Fibroblast of lung (primary cell): ENCODE measurements at places on chromosomes 7 and 10.

DNA sequence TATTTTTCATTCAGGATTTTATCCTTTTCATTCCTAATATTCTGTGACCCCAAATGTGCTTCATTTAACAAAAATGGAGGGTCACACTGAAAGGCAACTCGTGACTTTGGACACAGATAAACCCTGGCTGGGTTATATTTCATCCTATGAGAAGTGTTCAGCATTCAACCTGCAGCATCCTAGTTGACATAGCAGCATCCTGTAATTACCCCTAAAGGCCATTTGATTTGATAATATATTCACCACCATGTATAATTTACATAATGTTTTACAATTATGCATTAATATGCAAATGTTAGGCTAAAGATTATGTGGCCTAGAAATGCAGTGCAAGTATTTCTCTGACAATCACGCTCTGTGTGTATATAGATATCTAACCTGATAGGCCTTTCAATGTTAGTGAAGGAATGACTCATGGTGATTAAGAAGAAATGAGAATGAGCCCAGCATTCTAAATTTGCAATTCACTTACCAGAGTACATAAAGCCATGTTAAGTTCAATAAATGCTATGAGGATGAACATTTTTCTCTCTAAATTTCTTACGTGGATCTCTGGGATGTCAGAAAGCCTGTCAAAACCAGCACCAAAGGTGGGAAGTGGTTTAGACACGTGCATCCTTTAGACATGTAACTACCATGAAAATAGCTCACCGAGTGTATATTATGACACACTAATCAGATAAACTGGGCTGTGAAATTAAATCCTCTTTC is 337.7 kb upstream of the AOAH start:
- no peak for DNase-seq

- DNase-seq = peak; percentile 88
These were observed 160.4 kb downstream of the KIF20B start for GRCh38 chr10:89861584-89862301.

DNA sequence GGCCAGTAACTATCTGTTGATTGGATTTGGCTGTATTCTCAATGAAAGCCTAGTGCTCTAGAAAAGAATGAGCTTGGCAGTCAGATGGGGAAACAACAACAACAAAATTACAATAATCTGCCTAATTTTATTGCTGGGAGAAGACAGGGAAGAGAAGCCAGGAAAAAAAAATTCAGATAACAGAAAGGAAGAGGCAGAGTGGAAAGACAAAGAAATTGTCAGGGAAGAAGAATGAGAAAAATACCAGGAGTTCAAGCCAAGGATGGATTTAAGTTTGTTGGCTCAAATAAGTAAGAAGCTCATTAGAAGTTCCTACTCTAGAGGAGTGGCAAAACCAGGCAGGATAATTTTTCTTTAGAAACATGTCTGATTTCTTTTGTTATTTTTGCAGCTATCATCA is 45.9 kb upstream of the PRKG1 start:
- no peak for DNase-seq

- DNase-seq = peak; percentile 64
These were observed 16.1 kb downstream of the USP6NL start for GRCh38 chr10:11595395-11595692.

DNA sequence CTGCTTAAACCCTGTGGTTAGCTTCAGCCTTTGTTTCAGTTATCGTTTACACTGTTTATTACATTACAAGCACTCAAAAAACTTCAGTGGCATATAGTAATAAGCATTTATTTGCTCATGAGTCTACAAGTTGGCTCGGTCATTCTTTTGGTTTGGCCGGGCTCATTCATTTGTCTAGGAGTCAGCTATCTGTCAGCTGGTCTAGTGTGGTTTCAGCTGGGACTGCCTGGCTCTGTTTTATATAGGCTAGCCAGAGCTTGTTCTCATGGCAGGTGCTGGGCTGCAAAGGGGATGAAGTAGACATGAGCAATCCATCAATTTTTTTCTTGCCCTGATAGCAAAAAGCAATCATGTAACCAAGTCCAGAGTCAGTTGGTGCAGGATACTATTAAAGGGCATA is 103.6 kb downstream of the MKLN1 start:
- peak; percentile 51 for DNase-seq

DNA sequence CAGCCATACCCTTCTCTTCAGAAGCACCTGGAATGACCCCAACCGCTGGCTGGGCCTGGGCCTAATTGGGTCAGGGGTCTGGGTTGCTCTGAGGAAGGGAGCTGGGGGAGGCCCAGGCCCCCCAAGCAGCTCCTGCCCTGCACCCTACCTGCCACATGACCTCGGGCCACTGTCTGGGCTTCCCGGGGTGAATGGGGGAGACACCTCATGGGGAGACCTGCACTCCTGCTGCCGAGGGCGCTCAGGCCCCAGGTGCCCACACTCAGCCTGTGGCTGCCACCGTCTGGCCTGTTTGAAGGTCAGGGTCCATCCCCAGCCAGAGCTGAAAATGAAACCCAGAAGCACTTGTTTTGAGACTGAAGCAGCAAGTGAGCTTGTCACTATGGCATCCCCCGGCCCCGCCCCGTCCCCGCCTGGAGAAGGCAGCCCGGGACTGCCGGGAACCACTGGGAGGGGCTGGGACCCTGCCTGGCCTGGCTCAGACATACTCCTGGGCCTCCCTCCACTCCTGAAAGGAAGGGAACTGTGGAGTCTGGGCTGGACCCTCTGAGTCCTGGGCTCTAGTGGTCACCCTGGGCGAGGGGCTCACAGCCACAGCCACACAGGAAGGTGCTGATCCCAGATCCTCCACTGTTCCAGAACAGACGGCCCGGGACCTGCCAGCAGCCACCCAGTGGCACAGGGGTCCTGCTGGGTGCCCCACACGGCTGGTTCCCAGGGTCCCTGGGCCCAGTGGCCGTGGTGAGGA is 7.4 kb upstream of the MICALL2 start:
- peak; percentile 62 for DNase-seq

DNA sequence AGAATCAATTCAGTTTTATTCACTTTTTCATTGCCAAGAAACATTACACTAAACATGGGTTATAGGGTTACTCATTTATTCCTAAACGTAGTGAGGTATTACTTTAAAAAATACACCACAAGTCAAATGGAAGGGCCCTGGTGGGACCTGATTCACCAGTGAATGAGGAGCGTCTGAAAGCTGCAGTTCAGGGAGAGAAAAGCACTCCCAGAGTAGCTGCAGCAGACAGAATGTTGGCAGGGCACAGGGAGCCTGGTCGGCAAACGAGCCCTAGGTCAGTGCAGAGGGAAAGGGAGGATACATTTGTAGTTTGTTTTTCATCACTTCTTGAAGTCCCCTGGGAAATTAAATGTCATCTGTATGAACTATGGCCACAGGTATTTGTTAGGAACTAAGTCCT is 361.7 kb upstream of the ETV1 start:
- no peak for DNase-seq

GRCh38 chr10:132865851-132866600 is 76.3 kb downstream of the CFAP46 start:
- DNase-seq = no peak

DNA sequence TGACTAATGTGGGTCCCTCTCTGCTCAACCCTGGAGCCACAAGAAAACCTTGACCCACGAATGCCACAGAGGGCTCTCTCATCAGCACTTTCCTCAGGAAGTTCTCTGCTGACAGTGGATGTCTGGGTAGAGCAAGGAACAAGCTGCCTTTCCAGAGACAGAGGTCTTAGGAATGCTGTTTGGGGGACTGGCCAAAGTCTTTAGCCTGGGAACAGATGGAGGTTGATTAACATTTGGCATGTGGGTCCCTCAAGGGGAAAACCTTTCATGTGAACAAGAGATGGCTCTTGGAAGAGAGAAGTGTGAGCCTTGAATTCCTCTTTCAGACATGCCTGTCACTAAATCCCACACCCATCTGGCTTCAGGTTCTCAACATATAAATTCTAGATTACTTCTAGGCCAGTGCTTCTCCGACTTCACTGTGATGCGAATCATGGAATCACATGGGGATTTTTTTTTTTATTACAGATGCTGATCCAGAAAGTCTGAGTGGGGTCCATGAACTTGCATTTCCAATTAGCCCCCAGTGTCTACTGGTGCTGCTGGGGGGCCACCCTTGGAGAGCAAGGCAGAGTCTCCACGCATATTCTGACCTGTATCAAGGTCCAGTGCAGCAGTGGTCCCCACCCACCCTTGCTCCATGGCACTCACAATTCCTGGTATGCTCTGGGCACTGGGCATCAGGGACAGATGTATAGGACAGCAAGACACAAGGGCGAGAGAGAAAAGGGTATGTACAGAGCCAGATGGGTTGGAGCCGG is 360.4 kb downstream of the CXCL12 start:
- no peak for DNase-seq

DNA sequence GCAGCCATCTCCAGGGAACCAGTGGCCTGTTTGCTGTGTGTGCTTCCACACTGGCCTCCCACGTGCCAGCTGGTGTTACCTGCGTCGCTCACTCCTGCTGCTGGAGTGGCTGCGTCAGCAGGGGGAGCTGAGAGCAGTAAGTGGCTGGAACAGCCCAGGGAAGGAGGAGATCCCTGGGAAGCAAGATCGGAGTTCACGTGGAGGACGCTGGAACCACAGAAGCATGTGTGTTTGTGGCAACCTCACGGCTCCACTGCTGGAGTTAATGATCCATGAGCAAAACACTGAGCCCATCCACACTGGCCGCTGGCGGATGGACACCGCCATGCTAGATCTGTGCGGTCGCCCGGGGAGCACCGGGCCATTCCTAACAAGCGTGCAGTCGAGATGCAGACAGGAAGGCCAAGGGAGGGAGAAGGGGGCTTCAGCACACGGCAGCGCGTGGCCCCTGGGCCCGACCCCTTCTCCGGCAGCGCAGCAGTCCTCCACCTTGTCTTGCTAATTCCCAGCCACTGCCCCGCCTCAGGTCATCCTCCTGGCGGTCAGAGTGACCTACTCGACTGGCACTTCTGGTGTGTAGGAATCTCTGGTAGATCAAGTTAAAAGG is 68.5 kb upstream of the EEPD1 start:
- peak; percentile 77 for DNase-seq

DNA sequence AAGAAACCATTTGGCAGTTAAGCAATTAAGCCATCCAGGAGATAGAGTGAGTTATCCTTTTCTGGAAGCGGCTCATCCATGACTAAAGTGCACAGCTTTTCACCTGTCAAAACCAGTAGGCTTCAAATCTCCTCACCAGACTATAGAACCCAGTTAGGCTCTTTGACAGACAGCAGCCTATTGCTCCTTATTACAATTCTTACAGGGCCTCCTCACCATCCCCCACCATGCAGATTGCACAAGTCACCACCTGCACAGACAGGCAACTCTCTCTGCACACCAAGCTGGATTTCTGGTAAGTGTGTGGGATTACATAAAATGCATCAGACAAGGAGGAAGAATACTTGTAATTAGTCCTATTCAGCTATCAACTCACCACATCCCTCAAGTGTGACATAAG is 301.6 kb downstream of the SNX13 start:
- DNase-seq = peak; percentile 64

DNA sequence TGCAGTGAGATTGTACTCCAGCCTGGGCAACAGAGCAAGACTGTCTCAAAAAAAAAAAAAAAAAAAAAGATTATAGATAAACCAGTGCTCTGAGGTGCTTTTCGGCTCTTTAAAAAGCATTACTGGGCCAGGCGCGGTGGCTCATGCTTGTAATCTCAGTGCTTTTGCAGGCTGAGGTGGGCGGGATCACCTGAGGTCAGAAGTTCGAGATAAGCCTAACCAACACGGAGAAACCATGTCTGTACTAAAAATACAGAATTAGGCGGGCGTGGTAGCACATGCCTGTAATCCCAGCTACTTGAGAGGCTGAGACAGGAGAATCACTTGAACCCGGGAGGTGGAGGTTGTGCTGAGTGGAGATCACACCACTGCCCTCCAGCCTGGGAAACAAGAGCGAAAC is 6.6 kb upstream of the HNRNPF start:
- DNase-seq = no peak
